ENCODE measurements at places on chromosomes 5 and 9. TPM values are rescaled to one million over a fixed set of nuclear protein-coding genes. Genes with fewer than 3 reads are reported as not detected.

The PCDHB15 gene
- 0.90 TPM for total RNA-seq

The CCDC180 gene
- 0.56 TPM for total RNA-seq

The SLC45A2 gene
- not detected for total RNA-seq

The PLAC8L1 gene
- total RNA-seq = 0.38 TPM

The PCDHA1 gene
- total RNA-seq = not detected

The SLC36A3 gene
- total RNA-seq = not detected

The SMC5 gene
- total RNA-seq = 28.1 TPM

The LRRC19 gene
- not detected for total RNA-seq

The CARTPT gene
- not detected for total RNA-seq

The ROR2 gene
- total RNA-seq = not detected

The FAM200C gene
- total RNA-seq = 2.3 TPM

The ENDOG gene
- 28.3 TPM for total RNA-seq

The TLE1 gene
- 38.8 TPM for total RNA-seq

All from endothelial cell of coronary artery (primary cell).